ENCODE measurements at places on chromosomes 1 and 21. TPM values are rescaled to one million over a fixed set of nuclear protein-coding genes. Genes with fewer than 3 reads are reported as not detected.

The TMEM269 gene
- total RNA-seq: 0.05 TPM

GRCh38 chr1:95257758-95258157, 23.7 kb downstream of the RWDD3 start:
- H3K27ac ChIP-seq: no peak overlapping the region
- no peak for DNase-seq
- no peaks in the 10 kb centered on the region for H3K27me3 ChIP-seq

The ALPL gene
- 0.63 TPM for total RNA-seq

The OR6K3 gene
- total RNA-seq: not detected
